Activated naive CD8-positive, alpha-beta T cell treated with anti-CD3 and anti-CD28 coated beads, Interleukin-2, amount 50 U/mL, for 16 hours (primary cell): ENCODE measurements at places on chromosomes 13 and 19.

DNA sequence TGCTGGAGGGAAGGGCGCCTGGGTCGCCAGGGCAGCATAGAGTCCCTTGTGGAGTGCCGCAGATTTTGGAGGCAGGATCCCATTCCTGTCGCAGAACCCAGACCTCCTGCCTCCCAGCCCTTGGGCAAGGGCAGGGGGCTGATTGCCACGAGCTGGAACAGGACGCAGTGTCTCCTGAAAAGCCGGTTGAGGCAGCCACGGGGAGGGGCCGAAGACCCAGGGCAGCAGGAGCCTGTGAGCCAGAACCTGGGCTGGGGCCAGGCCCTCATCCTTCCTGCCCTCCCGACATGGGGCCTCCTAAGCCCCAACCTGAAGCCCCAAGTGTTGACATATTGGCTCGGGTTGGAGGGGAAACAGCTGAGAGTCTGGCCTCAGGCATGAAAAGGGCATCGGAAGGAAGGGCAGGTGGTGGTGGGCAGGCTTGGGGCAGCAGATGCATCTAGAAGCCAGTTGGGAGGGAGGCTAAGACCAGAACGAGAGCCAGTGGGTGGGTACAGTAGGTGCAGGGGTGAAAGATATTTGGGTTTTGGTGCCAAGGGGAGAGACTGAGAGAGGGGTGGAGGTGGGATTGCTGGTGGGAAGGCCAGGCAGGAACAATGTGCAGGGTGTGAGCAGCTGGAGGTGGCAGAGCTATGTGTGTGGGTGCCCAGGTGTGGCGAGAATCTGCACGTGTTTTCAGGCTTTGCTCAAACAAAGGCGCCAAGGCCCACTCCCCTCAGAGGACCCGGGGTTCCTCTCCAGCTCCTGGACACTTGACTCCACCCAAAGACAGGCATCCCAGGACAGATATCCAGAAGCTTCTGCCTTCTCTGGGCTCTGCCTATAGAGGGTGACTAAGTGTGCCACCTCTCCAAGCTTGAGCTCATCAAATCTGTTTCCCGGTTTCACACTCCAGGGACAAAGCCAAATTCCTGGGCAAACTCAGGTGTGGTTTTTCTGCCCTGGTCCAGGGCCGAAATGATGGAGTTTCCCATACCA lies 1.4 kb upstream of the SBSN start:
- no peak for DNase-seq

DNA sequence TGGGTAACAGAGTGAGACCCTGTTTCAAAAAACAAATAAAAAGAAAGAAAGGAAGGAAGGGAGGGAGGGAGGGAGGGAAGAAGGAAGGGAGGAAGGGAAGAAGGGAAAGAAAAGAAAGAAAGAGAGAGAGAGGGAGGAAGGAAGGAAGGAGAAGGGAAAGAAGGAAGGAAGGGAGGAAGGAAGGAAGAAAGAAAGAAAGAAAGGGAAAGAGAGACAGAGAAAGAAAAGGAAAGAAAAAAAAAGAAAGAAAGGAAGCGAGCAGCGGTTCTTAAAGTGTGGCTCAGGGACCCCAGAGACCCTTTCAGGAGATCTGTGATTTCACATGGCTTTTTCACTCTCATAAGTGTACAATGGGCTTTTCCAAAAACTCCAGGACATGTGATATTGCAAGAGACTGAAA lies 9.9 kb upstream of the CADM4 start:
- DNase-seq = no peak

DNA sequence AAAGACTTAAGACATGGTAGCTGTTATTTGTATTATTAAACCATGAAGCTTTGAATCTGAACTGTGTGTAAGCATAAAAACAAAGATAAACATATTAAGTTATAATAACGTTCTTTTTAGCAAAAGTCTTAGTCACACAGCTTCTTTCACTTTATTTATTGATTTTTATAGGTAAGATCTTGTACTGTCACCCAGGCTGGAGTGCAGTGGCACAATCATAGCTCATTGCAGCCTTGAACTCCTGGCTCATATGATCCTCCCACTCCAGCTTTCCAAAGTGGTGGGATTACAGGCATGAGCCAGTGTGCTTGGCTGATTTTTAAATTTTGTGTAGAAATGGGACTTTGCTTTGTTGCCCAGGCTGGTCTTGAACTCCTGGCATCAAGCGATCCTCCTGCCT lies 13.4 kb downstream of the FARP1 start:
- no peak for DNase-seq

DNA sequence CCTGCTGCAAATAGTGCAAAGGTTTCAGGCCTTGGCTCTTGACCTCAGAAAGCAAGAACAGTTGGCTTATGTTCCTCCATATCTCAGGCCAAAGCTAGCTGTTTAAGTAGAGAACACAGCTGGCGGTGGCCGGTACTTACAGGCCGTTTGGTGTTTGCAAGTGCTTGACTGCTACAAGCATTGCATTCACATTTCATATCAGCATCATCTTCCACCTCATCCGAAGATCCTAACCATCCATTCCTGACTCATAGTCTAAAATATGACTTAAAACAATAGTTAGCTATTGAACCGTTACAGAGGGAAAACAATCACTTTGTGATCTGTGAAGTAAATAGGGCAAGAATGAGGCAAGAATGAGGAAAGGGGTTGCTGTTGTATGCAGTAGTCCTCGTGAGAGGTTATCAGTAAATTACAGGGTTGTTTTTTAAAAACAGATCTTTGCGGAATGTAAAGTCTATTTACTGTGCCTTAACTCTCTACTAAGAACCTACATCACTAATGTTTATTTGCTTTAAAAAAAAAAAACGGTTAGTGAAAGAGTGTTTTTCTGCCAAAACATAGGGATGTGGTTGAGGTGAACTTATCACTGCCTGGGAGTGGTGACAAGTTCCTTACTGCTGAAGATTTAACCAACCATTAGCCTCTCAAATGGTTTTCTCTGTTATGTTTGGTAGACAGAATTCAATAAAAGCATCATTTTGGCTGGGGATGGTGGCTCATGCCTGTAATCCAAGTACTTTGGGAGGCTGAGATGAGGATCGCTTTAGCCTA lies 21.6 kb upstream of the WDR88 start:
- DNase-seq = no peak

- no peak for DNase-seq
Observed at GRCh38 chr13:85582890-85583289, 216.3 kb downstream of the SLITRK6 start.

DNA sequence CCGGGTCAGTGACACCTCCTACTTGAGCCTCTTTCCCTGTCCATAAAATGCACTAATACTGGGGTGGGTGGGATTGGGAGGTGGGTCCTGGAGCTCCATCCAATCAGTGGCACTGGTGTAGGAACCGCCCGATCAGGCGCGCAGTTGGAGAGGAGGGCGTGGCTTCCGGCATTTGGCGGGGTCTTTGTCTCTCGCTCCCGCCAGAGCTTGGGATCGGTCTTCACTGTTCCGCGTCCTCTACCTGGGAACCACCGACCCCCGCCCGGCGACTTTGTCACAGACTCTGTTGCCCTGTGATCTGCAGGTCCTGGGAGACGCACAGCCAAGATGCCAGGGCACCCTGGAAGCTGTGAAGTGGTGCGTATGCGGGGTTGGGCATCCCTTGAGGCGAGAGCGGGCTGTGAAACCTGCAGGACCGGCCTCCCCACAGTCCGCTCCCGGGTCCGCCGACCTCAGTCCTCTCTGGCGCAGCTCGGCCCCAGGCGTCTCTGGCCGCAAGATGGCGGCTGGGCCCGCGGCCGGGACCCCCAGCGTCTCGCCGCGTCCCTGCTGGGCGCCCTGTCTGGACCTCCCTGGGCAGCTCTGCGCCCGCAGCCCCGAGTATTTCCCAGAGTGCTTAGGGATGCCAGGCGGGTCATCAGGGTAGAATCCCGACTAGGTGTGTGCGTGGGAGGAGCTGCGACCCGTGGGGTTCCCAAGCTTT lies 41.6 kb upstream of the ZNF730 start:
- no peak for DNase-seq

DNA sequence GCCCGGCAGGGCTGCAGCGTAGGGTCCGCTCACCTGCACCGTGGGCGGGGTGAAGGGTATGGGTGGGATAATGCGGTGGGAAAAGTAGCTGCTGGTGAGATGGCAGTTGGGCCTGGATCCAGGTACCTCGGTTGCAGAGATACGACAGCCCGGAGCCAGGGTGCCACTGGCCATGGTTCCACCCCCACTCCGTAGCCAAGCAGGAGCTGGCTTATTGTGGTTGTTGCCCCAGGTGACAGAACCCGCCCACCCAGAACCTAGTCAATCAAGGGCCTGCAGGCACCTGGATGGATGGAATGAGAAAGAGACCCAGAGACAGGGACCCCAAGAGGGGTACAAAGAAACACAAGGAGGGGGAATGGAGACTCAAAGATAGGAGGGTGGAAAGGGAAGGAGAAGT lies 3.5 kb upstream of the LHB start:
- DNase-seq = no peak

DNA sequence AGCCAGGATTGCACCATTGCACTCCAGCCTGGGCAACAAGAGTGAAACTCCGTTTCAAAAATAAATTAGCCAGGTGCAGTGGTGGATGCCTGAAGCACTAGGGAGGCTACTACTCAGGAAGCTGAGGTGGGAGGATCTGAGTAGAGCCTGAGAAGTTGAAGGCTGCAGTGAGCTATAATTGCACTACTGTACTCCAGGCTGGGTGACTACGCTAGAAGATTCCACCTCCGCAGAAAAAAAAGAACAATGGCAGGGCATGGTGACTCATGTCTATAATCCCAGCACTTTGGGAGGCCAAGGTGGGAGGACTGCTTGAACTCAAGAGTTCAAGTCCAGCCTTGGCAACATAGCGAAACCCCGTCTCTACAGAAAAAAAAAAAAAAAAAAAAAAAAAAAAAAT lies 20.5 kb downstream of the HAUS8 start:
- no peak for DNase-seq

GRCh38 chr19:56245121-56245740 lies 27.3 kb upstream of the EDDM13 start:
- DNase-seq = no peak

GRCh38 chr13:47148543-47148942 lies 251.7 kb upstream of the HTR2A start:
- no peak for DNase-seq

DNA sequence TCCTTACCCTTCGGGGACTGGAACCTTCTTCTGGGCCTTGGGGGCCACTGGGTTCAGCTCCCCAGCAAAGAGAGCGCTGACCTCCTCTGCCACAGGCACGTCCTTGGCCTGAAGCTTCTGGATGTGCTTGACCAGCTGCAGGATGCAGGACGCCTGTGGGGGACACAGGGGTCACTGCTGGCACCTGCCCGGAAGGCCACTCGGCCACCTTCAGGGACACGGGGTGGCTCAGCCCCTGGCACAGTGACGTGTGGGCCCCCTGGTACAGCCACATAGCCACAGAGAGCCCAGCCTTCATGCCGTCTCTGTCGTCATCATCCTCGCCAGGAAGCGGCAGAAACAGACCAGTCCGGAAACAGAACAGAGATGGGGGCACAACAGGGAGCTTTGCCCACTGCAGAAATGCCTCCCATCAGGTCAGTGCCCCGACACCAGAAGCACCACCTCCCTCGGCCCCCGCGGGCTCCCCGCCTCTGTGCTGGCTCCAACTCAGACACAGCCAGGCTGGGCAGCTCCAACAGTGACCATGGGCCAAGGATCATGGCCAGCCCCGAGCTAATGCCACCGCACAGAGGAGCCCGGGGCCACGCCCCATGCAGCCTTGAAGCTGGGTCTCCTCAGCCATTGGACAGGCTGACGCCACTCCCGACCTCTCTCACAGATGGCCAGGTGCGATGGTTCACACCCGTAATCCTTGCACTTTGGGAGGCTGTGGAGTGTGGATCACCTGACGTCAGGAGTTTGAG lies 20.7 kb downstream of the IZUMO4 start:
- DNase-seq = no peak

DNA sequence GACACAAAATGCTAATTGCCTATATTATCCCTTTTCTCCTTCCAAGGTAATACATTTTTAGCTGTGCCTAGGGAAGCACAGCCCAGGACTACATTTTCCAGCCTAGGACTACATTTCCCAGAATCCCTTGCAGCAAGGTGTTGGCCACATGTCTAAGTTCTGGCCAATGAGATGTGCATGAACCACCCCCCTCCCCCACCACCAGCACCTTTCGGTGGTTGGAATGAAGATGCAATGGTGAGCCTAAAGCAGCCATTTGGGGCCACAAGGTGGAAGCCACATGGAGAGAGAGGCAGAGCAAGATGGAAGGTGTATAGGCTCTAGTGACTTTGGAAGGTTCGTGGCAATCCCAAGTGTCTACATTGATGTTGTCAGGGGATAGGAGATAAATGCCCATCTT lies 16.2 kb downstream of the UNC13A start:
- no peak for DNase-seq

DNA sequence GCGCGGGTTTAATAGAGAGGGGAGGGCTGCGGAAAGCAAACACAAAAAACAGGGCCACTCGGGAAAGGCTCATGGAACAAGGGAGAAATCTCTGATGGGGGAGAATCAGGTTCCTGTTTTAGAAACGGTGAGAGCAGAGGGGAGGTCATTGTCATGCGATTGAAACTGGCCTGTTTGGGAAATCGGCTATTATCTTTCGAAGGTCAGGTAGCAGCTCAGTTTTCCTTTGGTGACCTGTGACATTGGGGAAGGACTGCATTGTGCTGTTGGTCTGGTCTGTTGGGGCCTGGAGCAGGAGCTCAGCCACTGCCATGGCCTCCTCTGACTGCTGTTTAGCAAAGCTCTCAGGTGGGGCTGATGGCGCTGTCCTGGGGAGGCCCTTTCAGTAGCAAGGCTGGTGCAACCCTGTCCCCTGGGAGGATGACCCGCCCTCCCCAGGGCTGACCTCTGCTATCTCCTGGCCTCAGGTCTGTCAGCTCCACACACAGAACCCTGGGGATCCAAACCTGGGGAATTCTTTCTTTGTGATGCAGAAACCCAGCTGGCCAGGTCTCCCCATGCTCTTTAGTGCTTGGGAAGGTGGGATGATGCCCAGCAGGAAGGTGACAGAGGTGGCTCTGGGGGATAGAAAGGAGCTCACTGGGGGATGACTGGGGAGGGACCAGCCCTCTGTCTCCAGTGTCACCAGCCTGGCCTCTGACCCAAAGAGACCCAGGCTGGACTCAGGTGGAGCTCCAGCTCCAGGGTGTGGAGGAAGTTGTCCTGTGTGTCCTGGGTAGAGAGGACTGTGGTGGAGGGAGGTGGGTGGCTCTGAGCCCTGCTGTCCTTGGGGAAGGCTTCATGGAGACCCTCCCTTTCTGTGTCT lies 21.2 kb upstream of the CD177 start:
- DNase-seq = no peak

DNA sequence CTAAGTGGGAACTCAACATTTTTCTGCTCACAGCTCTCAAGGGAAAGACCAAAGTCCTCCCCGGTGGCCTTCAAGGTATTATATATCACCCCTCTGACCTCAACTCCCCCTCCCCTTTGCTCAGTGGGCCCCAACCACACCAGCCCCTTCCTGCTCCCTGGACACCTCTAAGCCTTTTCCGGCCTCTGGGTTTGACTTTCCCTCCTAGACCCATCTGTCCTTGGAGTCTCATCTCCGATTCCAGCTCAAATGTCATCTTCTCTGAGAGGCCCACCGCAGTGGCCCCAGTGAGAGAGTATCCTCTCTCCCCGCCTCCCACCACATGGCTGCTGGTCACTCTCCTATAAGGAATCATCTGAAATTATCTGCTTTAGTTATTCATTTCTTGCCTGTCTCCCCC lies 941 bp upstream of the UHRF1 start:
- DNase-seq = no peak
